SK-N-DZ (cell line): ENCODE measurements at places on chromosomes 5 and 9.

GRCh38 chr9:81619353-81620001, 69.9 kb downstream of the TLE1 start:
- no peak for DNase-seq

DNA sequence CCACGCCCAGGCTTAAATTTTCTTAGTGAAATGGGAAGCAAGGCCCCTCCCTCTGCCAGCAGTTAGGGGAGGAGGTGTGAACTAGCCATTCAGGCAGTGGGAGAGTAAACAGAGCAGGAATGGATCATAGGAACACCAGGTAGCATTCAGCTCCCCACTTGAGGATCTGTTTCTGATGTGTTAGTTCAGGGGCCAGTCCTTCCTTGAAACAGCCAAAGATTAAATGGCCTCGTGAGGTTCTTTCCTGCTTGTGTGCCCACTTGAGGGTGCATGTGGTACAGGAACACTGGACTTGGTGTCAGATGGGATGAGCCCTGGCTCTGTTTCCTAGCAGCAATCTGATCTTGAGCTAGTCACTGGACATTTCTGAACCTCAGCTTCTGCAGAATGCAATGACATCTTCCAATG, 21.2 kb downstream of the FAXDC2 start:
- DNase-seq, result no peak

DNA sequence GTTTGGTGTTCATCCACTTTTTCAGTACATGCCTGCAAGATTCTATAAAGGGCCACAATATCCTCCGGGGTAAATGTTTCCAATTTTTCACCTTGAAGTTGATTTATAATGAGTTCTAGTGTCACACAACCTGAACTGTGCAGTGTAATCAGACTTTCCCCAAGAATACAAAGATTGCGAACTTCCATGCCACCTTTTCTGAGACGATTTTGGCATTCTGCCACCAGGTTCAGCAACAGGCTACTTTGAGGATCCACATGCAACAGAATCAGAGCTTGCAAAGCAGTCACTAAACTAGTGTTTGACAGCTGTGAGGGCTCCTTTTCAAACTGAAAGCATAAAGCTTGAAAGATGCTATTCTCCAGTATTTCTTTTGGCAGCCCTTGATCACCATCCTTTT, 1.6 kb downstream of the FASTKD3 start:
- no peak for DNase-seq

DNA sequence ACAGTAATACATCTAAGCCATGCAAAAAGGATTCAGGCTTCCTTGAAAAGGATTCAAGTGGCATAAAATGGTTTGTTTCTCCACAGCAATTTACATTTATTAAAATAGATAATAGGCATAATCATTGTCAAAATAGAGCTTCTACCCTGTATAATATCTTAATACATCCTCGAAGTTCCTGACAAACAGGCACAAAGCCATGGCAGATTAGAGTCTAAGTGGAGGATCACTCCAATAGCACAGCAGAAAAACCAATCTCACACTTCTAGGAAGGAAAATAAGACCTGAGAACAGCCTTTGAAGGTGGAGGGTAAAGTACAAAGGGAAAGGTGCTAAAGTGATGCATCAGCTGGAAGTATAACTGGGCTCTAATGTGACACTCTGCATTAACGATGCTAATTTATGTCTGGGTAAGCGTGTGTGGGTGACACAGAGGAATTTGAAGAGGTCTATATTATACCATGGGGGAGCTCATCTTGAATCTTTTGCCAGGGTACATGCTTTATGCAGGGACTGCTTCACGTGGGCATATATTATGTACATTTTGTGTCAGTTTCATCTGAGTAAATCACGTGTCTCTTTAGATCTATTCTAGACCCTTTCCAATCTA, 28.8 kb downstream of the PPP2R2B start:
- DNase-seq, result no peak

DNA sequence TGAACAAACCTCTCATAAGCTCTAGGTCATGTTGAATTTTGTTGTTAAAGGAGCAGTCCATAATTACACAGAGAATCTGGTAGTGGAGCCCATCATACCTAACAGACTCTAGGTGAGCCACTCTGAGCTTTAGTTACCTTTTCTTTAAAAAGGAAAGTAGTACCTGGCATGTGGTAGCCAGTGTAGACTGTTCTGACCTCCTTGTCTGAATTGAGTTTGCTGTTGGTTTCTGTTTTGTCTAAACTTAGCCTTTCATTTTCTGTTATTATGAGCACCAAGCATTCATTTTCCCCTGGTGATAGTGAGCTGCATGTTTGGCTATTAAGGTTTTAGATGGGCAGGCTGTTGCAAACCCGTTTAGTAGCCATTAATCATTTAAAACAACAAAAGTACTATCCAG, 112.2 kb downstream of the MAST4 start:
- no peak for DNase-seq
